NCI-H1694 (cell line): ENCODE measurements at places on chromosomes 11 and 22.

GRCh38 chr11:114079511-114080065 lies 20.1 kb downstream of the ZBTB16 start:
- no peak for DNase-seq

DNA sequence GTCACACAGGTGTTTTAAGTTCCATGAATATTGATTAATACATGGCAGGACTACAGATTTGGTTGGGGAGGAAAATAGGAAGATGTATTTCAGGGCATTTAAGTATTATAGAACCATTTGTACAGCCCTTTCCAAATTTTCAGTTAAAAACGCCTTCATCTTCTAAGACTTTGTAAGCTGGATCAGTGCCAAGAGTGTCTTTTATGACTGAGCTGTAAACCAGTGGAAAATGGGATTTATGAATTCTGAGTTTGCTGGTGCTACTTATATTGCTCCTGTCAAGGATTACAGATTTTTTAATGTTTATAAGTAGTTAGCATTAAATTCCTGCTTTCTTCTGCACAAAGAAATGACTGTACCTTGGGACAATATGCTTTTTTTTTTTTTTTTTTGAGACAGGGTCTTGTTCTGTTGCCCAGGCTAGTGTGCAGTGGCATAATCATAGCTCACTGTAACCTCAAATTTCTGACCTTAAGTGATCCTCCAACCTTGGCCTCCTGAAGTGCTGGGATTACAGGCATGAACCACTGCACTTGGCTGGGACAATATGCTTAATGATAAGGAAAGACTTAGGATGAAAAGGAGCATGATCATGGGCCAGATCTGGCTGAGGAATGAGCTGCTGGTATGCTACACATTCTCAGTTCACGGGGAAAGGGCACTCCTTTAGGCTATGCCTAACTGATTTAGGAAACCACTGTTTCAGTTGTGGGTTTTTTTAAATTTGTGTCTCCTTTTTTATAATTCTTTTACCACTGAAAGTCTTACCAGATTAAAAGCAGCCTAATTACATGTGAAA lies 113.6 kb upstream of the MTNR1B start:
- DNase-seq = no peak

- peak; percentile 69 for DNase-seq
Measured at GRCh38 chr11:121389651-121390050, 62.5 kb upstream of the SORL1 start.

- DNase-seq = peak; percentile 40
Measured at GRCh38 chr22:42608823-42609361, 5.8 kb downstream of the POLDIP3 start.

GRCh38 chr11:41133023-41133422 lies 326.4 kb downstream of the LRRC4C start:
- DNase-seq = no peak
